ENCODE measurements at places on chromosomes 4 and X. TPM values are rescaled to one million over a fixed set of nuclear protein-coding genes. Genes with fewer than 3 reads are reported as not detected.
A peak's percentile ranks its signal among the peaks of the same experiment; 100 is the strongest.

- no peak for DNase-seq
Measured at GRCh38 chr4:36414248-36414647, 132.8 kb downstream of the DTHD1 start.

The GLA gene
- total RNA-seq = 20.1 TPM

The USP53 gene
- 134 TPM for total RNA-seq

DNA sequence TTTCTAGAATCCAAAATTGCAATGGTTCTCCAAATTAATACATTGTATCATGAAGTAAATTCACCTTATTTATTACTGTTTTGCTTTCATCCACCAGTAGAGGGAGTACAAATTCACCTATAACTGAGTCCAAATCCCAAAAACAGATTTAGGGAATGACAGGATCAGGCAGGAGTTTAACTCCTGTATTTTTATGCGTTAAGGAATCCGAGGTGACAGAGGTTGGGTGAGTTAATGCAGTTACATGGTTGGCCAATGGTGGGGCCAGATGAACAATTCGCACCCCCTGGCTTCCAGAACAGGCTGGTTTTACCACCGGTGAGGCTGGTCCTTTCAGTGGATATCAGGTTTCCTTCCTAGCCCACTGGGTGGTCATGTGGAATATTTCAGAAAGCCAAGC, 82.4 kb downstream of the MTNR1A start:
- DNase-seq = no peak

GRCh38 chr4:143489106-143489505, 24.4 kb upstream of the SMARCA5 start:
- DNase-seq = no peak

The DMP1 gene
- not detected for total RNA-seq

GRCh38 chr4:134308910-134309309, 107.3 kb upstream of the PABPC4L start:
- no peak for DNase-seq

The ATOH1 gene
- not detected for total RNA-seq

The HPGDS gene
- 2.5 TPM for total RNA-seq

DNA sequence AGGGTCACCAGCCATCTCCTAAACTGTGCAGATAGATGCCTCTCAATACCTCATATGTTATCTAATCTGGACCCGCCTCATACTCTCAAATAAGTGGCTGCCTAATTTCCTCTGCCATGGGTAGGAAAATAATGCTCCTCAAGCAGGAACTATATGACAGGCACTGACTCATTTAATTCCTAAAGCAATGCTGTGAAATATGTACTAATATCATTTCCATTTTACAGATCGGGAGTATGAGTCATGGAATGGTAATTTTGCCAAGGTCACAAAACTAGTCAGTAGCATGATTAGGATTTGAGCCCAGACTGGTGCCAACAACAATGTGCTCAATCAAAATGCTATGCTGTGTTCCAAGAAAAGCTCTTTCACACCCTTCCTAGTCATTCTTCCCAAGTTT, 3.0 kb upstream of the NXT2 start:
- no peak for DNase-seq

- DNase-seq = no peak
Measured at GRCh38 chrX:41302370-41302769, 31.6 kb upstream of the DDX3X start.

The LUZP4 gene
- not detected for total RNA-seq

GRCh38 chrX:50697691-50698090, 116.3 kb downstream of the SHROOM4 start:
- no peak for DNase-seq

The UBE2A gene
- total RNA-seq = 56.7 TPM

The RNF212 gene
- 4.0 TPM for total RNA-seq

- DNase-seq = no peak
Measured at GRCh38 chrX:24425806-24426205, 39.3 kb upstream of the PDK3 start.

The NXF2B gene
- total RNA-seq = not detected

DNA sequence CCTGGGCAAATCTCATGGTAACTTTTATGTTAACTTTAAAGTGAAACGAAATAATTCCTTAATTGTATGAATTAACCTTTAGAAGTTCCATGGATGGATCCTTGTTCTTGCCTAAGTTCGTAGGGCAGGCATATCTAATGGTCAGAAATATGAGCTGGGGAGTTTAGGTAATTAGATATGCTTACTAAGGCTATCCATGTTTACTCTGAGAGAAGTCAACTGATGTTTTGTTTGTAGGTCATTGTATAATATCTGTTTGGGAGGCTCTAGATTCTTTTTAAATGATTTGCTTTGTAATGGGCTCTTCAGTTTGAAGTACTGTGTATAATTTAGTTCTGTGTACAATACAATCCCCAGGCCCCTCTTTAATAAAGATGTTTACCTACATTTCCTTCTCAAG, 117.0 kb downstream of the DCK start:
- DNase-seq = no peak

DNA sequence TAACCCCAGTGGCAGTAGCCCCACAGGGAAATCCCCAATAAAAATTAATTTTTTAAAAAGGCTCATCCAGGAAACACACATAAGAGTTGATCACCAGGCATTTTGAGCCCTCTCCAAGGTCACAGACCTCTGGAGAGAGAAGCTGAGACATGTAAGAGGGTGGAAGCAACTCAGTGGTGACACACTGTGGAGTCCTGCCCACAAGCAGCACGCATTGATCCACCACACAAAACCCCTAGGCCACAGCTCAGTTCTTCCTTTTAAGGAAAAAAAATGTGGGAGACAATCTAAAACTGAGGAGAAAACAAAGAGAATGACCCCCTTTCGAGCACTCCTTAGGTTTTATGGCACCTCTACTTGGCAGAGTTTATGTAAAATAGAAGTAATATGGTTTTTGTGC, 71.7 kb upstream of the S100G start:
- DNase-seq = no peak

GRCh38 chr4:33628296-33628695, 2616.0 kb downstream of the ARAP2 start:
- DNase-seq = no peak

DNA sequence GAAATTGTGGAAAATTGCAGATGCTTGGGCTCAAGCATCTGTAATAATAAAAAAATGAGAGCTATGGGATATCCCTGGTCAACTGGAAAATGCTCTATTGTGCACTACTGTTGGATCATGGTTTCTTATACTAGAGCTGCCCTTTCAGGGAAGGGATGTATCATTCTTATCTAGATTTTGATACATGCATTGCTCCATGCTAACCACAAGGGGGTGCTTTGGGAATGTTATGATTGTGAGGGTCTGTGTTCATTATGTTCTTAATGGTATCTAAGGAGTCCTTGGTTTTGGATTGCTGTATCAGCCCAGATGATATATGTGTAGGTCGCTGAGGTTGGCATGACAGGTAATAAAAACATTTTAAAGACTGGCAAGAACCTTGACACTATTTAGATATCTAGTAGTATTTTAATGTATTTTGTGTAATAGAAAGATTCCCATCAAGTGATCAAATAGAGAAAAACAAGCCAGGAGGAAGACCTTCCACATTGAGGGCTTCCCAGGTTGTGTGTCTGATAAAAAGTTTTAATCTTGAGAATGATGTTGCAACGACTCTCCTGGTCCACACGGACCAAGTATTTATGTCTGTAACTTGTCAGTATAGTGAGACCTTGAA, 49.2 kb upstream of the TLR2 start:
- no peak for DNase-seq

DNA sequence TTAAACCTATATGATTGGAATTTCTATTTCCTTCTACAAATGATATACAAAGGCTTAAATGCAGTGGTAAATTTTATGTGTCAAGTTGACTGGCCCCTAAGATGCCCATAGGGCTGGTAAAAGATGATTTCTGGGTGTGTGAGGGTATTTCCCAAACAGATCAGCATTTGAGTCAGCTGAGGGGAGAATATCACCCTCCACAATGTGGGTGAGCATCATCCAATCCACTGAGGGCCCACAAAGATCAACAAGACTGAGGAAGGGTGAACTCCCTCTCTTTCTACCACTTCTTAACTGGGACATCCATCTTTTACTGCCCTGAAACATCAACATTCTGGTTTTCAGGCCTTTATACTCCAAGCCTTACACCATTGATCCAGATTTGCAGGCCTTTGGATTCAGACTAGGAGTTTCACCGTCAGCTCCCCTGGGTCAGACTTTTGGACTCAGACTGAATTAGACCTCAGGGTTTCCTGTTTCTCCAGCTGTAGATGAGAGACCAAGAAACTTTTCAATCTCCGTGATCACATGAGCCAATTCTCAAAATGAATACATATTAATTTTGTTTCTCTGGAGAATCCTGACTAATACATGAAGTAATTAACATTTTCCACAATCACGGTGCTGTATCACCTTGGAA, 1020.7 kb upstream of the SLIT2 start:
- DNase-seq = no peak

The TKTL1 gene
- 0.29 TPM for total RNA-seq

The LNX1 gene
- total RNA-seq = 4.7 TPM

DNA sequence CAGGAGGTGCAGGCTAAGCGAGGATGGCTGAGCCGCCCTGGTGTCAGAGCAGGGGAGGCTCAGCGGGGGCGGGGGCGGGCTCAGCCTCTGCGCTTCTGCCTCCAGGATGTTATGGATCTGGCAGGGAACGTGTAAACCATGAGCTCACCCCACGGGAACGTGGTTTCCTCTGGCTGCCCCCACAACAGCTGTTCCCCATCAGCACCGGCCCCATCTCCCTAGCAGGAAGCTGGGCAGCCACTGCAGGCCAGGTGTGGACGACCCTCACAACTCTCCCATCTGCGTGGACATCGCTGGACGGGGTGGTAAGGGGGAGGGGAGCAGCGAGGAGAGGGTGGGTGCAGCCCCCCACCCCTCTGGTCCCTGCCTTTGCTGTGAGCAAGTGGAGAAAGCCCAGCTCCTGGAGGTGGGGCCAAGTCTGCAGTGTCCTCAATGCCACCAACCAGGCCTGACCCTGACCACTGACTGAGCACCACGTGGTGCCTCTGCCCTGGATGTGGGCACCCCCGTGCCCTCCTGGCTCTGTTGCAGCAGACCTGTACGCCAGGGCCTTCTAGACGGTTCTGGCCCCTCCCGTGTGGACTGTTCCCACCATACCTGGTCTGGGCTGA, 28.1 kb upstream of the SPON2 start:
- peak; percentile 82 for DNase-seq

DNA sequence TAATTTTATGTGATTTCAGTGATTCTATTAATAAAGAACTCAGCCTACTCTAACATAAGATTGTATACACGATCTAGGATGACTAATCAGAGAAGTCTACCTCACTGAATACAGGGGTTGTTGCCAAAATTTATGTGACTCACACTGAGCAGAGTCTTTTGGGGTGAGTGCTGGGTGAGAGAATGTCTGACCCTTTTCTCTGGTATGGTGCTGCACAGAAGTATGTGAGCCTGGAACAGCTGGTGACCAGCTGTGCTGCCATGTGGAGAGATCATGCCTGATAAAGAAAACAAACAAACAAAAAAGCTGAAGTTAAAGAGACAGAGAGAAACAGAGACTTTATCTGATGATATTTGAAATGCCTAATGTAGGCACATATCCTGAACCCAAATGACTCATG, 618.1 kb upstream of the GRIA3 start:
- DNase-seq = peak; percentile 73

DNA sequence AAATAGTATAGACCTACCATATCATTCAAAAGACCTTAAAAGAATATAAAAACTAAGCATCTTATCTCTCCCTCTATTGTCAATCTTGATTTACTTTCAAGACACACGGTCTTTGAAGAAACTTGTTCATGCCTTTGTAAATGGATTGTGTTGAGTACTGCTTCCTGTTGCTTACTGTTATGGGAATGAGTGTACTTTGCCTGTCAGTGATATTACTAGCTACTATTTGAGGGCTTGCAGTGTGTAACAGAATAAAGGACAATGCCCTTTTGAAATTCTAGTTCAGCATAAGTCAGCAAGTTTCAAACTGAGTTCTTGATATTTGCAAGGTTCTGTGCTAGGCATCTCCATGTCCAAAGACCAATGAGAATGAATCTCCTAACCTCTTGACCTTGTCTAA, 36.0 kb downstream of the CDKL5 start:
- no peak for DNase-seq

- DNase-seq = no peak
Measured at GRCh38 chrX:25819879-25820278, 318.3 kb upstream of the MAGEB18 start.

The SASH3 gene
- total RNA-seq = 11.6 TPM

The MAGEA11 gene
- not detected for total RNA-seq

The TCEAL7 gene
- 7.5 TPM for total RNA-seq

DNA sequence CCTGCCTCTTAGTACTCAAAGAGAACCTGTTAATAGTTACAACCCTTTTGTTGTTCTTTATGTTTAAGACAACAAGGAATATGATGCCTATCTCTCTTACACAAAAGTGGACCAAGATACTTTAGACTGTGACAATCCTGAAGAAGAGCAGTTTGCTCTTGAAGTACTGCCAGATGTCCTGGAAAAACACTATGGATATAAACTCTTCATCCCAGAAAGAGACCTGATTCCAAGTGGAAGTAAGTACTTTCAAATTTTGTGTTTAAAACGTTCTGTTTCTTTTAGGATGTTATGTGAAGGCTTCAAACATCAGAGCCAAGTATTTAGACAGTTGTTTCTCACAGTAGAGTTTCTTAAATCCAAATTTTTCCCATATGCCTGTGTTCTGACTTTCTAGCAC, 67.2 kb upstream of the NRK start:
- no peak for DNase-seq

- no peak for DNase-seq
Measured at GRCh38 chrX:129813662-129814368, 29.9 kb downstream of the ZDHHC9 start.

DNA sequence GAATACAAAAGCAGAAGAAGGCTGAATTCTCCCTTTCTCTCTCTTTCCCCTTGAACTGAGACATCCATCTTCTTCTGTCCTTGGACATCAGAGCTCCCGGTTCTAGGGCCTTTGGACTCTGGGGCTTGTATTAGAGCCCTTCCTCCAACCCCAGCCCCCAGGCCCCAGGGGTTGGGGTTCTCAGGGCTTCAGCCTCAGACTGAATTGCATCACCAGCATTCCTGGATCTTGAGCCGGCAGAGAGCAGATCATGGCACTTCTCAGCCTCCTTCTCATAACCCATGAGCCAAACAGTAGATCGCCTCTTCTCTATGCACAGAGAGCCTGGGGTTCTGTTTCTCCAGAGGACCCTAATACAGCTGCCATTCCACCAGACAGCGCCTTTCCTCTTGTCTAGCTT, 25.3 kb upstream of the CLDN24 start:
- peak; percentile 23 for DNase-seq

DNA sequence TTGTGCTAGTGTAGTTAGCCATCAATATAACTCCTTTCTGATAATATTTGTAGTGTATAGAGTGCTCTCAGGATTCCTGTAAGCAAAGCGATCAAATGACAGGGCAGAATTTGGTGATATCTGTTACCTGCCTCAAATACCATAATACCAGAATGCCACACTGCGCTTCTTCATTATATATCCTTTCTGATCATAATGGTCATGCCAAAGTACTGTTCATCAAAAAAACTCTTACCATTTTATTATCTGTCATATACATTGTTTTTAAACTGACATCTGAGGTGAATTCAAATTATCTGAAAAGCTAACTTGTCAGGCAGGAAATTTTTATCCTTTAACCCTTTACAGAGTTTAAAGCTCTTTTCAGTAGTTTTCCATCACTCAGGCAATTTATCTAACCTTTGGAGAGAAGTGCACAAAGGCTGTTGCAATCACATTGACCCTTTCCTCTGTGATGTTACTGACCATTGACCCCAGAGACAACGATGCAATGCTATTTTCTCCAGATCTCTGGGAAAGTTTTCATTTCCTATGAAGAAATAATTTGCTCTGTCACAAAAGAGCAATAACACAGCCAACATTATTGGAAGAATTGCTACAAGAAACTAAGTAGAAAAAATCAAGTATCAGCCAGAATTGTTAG, 37.4 kb downstream of the UGT2B4 start:
- DNase-seq = no peak

The PCSK1N gene
- total RNA-seq = 0.52 TPM

The BANK1 gene
- total RNA-seq = 12.4 TPM

Data from posterior vena cava (tissue), 2 donors.